ENCODE measurements at places on chromosomes 2 and 18.
A peak's percentile ranks its signal among the peaks of the same experiment; 100 is the strongest.

GRCh38 chr2:53859206-53860181 is at the start of gene GPR75:
GPR75 (minus strand) TSS chr2:53859967; CDS start chr2:53854756, 5,211 bp downstream.
- DNase-seq = no peak

GRCh38 chr2:12456293-12457106 is 260.2 kb upstream of the TRIB2 start:
- peak; percentile 18 for DNase-seq

DNA sequence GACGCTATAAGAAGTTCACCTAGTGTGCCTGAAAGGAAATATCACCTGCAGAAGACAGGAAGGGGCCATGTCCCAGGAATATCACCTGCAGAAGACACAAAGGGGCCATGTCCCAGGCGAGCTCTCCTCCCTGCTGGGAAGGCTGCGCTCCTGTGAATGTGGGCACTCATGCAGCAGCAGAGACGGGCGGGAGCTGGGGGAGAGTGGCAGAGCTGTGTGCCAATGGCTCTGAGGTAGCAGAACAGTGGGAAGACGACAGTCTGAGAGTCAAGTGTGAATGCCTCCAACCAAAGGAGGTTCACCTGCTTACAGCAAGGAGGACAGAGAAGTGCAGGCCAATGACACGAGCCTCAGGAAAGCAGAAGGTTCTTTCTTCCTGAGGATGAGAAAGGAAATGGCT is 117.9 kb upstream of the SALL3 start:
- DNase-seq = no peak

DNA sequence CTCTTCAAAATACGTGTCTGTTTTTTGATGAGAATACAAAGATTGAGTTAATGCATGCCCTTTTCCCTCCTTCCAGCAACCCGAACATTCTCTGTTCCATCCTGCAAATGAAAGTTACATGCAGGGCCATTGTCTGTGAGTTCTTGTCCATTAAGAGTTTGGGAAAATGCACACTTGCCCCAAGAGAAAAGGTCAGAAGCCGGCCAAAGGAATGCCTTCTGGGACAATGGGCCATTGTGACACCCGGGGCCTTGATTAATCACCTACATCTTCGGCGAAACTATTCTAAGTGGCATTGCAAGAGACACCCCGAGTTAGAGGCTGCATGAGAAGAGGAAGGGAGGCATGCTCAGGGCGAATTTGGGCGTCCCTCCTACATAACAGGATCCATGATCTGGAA is 73.7 kb upstream of the COPS8 start:
- DNase-seq = no peak

- DNase-seq = no peak
Observed at GRCh38 chr2:219223831-219224610, 5.3 kb upstream of the ABCB6 start.

DNA sequence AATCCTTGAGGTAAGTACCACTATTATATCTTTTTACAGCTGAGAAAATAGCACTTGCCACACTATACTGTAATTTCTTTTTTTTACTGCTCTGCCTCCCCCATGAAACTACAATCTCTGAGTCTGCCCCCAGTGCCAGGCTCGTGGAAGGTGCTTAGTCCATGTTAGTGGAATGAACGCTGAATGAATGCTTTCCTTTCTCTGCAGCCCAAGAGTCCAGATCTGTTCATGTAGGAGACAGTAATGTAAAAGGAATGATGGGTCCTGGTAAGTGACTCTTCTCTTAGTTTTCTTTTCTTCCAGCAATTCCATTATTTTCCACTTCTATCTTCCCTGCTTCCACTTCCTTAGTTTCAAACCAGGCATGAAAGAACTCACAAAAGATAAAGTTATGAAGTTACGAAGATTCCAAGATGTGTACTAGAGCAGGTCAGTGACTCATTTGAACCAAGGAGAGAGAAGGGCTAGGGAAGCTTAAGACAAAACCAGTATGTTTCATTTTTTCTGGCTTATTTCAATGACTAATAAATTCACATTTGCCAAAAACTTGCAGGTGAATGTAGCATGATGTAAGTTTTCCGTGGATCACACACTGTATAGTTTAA is 46.0 kb downstream of the ARHGEF33 start:
- DNase-seq = no peak

GRCh38 chr2:214730800-214731407 is 78.6 kb downstream of the BARD1 start:
- DNase-seq = no peak

- DNase-seq = no peak
Observed at GRCh38 chr2:17646838-17647701, 106.5 kb downstream of the SMC6 start.

DNA sequence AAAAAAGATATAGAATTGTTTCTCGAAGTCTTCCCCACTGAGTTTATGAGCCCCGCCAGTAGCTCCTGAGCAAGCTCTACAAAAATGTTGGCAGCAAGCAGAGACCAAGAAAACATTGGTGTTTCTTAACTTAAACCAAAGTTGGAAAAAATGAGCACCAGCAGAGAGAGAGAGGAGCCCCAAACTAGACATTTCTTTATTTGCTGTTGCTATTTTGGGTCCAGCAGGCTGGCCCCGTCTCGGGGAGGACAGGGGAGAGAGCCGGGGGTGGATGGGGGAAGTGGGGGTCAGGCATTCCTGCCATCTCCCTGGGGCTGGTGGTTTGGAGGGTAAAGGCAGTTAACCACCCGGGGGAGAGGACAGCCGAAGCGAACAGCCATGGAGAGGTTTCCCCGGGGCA is 113.0 kb downstream of the DYSF start:
- DNase-seq = no peak

DNA sequence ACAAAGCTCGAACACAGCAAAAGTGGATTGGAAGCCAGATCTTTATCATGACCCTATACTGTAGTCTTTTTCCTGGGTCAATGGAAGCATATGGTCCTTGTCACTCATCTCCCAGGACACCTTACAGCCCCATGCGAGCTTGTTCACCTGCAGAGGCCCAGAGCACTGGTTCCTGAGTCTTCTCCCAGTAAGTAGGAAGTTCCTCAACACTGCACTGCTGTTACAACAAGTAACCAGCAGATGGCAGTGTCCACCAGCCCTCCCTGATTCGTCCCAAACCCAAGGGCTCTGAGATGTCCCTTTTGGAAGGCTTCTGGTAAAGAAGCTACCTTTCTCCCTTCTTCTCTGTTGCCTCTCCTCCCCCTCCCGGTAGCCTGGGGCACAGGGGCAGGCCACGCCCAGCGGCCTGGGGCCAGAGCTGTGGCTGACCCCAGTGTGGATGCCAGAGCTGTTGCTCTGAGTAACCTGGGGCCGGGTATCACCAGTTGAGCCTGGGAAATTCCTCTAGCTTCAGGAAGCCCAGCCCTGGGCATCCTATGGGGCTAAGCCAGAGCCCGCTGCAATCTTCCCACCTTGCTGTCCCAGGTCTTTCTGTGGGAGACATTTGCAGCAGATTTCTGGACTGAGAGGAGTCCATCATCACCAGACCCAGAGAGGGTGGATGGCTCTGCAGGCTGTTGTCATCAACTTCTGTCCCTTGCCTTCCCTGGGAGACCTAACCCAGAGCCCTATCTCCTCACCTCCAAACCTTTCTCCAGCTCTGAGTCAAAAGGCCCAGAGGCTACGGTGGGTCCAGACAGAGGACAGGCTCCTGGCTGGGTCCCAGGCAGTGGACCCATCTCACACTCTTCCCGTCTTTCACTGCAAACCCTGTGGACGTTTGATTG is 5.3 kb upstream of the GDF7 start:
- peak; percentile 67 for DNase-seq

GRCh38 chr18:21826641-21827302 is 86.2 kb downstream of the MIB1 start:
- peak; percentile 92 for DNase-seq

DNA sequence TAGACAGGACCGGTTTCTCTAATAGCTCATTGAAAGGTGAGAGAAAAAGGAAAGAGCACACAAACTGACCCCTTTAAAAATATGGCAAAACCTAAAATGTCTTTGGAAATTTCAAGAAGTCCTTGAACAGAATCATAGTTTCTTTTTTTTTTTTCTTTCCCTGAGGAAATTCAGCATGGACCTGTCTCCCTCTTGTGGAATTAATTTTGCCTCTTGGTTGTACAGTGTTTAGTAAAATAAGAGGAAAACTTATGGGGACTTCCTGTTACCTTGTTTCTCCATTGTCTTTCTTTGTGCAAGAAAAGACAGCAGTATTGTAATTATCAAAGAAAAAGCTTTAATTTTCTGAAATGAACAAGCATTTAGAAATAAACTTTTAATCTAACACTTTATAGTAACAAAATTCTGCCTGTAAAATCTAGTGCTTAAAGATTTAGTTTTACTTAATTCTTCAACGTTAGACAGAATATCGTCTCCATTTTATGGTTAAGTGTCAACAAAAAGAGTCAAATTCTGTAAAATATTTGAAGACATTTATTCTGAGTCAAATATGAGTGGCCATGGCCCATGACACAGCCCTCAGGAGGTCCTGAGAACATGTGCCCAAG is 176.3 kb upstream of the NABP1 start:
- DNase-seq = no peak

GRCh38 chr18:21741562-21742314 is 1.1 kb downstream of the MIB1 start:
- DNase-seq = peak; percentile 71

GRCh38 chr2:215921895-215922294 is 91.5 kb downstream of the MREG start:
- no peak for DNase-seq

DNA sequence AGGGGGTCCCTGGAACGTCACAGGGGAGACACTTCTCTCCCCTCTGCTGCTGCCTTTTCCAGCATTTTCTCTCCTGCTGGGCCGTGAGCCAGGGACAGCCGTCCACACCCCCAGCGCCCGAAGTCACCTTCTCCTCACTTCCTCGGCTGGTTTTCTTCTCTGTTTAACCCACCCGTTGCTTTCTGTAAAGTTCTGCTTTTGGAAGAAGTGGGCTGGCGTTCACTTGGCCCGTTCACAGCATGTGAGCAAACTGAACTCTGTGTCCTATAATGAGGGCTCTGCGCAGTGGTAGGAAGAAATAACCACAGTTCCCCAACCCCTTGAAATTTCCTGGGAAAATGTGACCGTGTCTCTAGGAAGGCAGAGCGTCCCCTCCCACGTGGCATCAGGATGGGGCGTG is 187.0 kb upstream of the HDAC4 start:
- no peak for DNase-seq

DNA sequence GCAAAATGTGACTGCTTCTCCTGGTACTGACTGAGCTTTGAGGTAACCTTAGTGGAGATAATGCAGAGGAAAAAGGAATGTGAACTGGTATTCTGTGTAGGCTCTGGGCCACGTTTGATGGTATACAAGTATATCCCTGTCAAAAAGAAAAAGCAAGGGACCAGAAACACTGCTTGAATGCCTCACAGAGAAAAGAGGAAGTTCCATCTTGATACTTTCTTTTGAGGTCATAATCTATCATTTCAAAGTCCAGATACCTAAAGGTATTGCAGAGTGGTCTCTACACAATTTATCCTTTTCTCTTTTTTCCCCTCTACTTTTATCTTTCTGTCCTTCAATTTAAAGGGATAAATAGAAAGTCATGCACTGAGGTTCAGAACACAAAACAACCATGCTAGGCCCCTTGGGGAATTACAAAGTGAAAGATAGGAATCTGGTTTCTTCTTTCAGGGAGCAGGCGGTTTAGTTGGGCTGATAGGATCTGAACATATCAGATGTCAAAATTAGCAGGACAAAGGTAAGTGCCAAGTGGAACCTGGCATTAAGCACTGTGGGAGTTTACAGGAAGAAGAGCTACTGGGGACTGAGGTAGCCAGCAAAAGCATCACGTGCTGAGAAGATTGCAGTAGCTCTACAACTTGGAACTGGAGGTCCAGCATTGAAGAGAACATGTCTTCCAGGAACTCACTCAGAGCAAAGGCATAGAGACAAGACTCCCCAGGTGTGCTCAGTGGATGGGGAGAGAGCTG is 121.2 kb downstream of the LYPD6 start:
- DNase-seq = no peak

DNA sequence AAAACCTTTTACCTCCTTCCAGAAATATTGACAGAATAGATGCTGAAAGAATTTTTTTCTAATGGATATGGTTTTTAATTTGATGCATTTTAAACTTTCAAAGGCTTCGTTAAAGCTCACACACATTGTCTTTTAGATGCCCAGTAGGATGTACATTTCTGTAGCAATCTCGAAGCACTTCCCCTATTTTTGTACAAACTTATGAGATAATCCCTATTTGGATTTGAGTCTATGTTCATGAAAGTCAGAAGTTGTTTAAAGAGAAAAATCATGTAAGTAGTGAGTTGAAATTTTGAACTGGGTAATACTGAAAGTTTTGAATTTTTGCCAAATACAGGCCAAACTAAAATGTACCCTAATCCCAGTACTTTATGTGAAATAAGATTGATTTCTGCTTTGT is 38.1 kb upstream of the MMADHC start:
- DNase-seq = no peak

- DNase-seq = no peak
Observed at GRCh38 chr2:178764097-178764496, 43.1 kb downstream of the TTN start.

DNA sequence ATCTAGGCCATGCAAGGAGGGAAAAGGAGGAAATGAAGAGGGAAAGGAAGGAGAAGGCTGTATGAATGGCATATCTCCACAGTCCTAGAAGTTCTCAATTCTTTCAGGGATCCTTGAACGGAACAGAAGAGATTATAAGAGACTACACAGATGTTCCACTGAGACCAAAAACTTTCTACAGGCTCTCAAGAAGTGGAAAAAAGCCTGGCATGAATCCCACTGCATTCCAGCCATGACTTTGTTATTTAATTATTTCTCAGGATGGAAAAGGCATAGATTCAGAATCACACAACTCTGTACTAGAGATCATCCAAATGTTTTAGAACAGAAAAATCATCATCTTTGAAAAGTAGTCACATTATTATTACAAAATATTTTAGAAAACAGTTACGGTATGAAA is 131.7 kb upstream of the CDH20 start:
- no peak for DNase-seq

DNA sequence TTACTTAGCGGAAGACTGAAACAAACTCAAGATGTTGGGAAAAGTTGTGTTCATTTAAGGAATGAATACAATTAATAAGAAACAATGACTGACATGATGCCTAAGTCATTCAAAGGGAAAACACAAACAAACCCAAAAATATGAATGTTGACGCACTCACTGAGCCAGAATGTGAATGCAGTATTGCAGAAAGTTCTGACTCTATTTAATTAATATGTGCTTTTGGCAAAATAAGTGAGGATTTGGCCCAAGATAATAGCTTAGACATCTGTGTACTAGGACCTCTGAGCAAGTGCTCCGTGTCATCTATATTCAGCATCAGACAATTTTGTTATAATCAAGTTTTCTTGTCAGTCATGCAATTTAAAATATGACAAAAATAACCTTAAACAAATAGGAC is 1138.8 kb upstream of the NXPH2 start:
- no peak for DNase-seq

- DNase-seq = no peak
Observed at GRCh38 chr2:205276116-205276777, 406.1 kb upstream of the NRP2 start.

DNA sequence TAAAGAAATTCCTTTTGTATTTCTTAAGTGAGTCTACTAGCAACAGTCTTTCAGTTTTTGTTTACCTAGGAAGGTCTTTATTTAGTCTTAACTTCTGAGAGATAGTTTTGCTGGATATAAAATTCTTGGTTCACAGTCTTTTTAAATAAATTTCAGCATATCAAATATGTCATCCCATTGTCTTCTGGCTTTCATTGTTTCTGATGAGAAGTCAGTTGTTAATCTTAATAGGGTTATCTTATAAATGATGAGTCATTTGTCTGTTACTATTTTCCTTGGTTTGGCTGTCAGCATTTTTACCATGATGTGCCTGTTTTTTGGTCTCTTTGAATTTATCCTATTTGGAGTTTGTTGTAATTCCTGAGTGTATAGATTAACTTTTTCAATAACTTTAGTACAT is 129.3 kb downstream of the FAM210A start:
- DNase-seq = no peak

Data from RPMI8226 (cell line).